ENCODE measurements at places on chromosomes 5 and 9.

GRCh38 chr9:90995516-90995915 lies 193.9 kb downstream of the SYK start:
- DNase-seq, result no peak

DNA sequence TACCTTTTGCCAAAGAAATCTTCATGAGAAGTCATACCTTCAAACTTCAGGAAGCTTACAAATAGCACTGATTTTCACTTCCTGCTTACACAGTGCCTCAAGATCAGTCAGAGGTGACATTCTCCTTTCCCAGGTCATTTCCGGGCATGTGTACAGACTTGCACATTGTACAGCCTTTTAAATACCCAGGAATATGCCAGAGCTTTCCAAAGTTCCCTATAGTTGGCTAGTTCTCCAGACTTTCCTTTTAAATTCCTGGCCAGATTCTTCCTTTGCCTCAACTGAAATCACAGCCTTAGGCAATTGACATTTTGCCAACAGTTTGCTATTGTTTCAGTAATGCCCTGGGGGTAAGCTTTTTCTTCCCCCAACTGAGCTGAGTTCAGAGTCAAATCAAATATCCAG lies 47.2 kb downstream of the RFX3 start:
- DNase-seq, result no peak

DNA sequence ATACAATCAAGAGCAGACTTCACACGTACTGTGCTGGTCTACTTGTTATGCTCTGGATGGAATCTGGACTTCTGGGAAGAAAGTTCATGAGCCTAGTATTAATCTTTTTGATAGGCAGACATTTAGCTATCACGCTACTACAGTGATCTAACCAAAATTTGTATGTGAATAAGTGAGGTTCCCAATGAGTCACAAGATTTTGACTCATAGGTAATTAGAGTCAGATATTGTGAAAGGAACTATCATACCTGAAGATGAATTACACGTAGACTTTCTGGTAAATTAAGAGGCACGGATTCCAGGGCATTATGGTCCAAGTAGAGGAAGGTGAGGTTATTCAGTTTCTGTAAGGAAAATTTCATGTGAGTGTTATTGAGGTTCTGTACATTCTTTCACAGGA lies 18.4 kb downstream of the OGN start:
- DNase-seq, result no peak

GRCh38 chr5:90233476-90233875 lies 176.1 kb downstream of the CETN3 start:
- no peak for DNase-seq

DNA sequence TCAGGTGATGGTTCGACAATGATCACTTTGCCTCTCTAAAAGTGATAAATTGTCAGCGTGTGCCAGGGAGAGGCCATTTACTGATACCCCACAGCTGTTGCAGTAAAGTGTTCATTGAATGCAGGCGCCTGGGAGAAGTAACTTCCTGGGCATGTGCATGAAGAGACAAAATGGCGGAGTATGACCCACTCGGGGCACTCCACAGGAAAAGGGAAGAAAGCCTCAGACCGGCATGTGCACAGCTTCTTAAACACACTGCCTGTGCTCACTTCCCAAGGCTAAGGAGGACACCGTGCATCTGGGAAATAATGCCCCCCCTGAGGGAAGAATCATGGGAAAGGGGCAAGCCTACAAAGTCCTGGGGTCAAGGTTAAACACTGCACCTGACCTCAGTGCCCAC lies 329.5 kb downstream of the ICE1 start:
- DNase-seq, result no peak

All from HTR-8/SVneo (cell line).